Foreskin melanocyte (primary cell): ENCODE measurements at places on chromosomes 11 and 22.

- no peak for DNase-seq
These were observed 12.8 kb downstream of the PTPRJ start for GRCh38 chr11:47992959-47993820.

DNA sequence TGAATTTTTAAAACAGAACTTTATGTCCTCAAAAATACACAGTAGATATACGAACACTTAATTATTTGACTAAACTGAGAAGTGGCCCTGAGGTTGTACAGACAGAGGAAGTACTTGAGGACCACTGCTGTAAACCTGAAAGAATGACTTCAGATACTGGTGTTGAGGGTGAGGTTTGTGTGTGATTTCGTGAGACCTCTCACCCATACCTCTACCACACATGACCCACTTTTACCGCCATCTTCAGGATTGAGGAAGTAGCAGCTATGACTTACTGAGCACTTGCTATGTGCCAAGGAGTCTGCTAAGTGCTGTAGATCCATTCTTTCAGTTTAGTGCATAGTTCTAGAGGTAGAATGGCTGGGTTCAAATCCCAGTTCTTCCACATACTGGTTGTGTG is 21.9 kb downstream of the MMP13 start:
- no peak for DNase-seq

DNA sequence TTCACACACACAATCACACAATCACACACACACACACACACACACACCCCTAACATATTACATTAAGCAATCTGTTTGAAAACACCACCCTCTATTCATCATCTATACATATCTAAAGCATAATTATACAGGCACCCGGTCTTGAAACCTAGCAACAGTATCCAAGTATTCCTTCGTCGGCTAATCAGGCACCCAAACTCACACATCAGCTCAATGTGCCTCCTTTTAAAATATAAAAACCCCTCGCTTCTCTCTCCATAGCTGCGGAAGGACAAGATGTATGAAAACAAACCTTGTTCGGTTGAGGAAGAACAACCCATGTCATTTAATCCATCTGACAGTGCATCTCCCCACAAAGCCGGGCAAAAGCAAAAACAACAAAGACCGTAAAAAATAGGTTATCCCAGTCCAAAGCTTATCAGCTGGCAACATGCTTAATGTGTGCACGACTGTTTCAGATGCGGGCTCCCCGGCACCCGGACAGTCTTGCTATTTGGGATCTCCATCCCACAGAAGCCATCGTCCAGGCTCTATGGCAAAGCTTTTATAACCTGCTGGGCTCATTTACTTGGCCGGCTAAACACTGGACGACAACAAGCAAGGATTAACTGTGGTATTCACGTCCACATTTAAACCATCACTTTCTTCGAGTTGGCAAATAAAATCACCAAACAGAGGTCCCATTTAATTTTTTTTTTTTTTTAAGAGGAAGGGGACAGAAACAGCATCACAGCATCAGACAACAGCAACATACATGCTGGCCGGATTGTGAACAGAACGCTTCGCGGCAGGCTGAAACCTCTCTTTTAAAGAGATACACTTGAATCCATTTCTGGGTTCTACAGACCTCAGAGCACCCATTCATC is 365.5 kb downstream of the SHANK2 start:
- DNase-seq, result no peak

- no peak for DNase-seq
These were observed 39.9 kb upstream of the RAB1B start for GRCh38 chr11:66228521-66228920.

DNA sequence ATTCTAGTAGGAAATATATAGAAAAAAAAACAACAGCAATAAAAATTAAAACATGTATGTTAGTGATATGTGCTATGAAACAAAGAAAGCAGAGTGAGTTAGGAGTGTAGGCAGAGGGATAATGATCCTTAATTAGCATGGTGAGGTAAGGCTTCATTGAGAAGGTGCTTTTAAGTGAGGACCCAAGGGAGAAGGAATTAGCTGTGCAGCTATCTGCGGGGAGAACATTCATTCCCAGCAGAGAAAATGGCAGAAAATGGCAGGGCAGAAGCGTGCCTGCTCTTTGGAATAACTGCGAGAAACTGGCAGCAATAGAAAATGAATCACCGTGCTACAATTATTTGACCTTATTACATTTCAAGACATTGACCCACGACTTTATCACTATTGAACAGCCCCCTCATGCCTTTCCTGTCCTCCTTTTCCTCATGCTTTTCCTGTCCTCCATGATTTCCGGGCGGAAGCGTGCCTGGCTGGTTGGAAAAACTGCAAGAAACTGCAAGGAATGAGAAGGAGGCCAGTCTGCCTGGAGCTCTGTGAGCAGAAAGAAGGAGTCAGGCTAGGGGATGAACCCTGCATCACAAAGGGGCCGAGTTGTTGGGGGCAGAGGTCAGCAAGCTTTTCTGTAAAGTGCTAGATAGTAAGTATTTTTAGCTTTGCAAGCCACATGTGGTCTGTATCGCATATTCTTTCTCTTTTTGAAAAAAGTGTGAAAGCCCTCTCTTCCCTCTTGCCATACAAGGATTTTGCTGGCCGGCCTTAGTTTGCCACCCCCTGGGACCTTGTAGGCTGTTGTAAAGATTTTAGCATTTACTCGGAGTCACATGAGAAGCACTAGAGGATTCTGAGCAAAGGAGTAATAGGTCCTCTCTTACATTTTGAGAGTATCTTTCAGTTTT is 37.1 kb upstream of the SWAP70 start:
- no peak for DNase-seq

GRCh38 chr11:55658031-55658573 is 3.9 kb upstream of the OR4C6 start:
- DNase-seq, result no peak

GRCh38 chr11:118886681-118887111 is 3.0 kb downstream of the CXCR5 start:
- no peak for DNase-seq

DNA sequence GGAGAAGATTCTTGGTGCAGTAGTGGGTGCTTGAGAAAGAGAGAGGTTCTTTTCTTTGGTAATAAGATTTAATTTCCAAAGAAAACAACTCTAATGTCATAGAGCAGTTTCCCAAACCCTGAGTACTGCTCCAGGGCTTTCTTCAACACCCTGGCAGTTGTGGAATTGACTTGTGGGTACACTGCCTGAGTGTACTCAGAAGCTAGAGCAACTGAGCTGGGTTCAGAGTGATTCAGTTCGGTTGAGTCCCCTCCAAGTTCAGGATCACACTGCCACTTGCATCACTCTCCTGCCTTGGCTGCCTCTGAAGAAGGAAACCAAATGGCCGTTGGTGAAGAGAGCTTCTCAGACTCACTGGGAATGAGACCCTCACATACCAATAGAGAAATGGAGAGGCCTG is 5.3 kb downstream of the DMC1 start:
- no peak for DNase-seq

DNA sequence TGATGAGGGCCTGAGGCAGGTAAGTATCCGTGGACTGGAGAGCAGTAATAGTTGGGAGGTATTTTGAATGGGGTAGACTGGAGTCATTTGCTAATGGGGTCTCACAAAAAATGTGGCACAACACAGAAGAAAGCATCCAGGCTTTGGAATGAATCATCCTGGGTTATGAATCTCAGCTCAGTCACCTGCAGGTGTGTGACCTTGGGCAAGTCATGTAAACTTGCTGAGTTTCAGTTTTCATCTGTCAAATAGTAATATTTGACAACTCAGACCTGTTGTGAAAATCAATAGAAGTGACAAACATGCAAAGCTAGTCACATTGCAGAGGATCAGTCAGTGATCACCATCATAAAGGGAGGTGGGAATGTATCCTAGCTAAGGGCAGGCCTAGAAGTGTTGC is 232.0 kb upstream of the TENM4 start:
- no peak for DNase-seq

GRCh38 chr22:20431511-20432192 is 6.0 kb downstream of the SCARF2 start:
- DNase-seq, result no peak

DNA sequence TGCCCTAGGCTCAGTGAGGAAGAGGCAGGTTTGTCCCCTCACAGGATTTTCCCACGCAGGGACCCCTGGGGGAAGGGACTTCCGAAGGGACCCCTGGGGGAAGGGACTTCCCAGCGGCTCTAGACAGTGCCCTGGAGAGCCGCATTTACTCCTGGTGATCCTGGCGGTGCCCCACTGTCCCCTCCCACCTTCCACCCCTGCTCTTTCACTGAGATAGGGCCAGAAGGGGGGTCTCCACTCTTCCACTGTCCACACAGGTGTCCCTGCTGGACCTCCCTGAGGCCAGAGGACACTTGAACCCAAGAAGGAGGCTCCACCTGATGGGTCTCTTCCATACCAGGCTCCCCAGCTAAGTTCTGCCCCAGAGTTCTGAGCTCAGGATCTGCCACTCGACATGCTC is 1333.9 kb downstream of the BRD1 start:
- DNase-seq, result no peak

GRCh38 chr11:113974741-113975470 is at the start of gene HTR3A:
HTR3A (plus strand) TSS chr11:113975108; CDS start chr11:113975326, 218 bp downstream.
- DNase-seq, result no peak

DNA sequence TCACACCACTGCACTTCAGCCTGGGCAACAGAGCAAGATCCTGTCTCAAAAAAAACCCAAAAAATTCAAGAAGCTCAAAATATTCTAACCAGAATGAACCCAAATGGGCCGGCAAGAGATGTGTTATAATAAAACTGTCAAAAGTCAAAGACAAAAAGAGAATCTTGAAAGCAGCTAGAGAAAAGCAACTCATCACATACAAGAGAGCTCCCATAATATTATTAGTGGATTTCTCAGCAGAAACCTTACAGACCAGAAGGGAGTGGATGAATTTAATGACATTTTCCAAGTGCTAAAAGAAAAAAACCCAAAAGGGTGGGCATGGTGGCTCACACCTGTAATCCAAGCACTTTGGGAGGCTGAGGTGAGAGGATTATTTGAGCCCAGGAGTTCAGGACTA is 22.9 kb upstream of the HORMAD2 start:
- no peak for DNase-seq

DNA sequence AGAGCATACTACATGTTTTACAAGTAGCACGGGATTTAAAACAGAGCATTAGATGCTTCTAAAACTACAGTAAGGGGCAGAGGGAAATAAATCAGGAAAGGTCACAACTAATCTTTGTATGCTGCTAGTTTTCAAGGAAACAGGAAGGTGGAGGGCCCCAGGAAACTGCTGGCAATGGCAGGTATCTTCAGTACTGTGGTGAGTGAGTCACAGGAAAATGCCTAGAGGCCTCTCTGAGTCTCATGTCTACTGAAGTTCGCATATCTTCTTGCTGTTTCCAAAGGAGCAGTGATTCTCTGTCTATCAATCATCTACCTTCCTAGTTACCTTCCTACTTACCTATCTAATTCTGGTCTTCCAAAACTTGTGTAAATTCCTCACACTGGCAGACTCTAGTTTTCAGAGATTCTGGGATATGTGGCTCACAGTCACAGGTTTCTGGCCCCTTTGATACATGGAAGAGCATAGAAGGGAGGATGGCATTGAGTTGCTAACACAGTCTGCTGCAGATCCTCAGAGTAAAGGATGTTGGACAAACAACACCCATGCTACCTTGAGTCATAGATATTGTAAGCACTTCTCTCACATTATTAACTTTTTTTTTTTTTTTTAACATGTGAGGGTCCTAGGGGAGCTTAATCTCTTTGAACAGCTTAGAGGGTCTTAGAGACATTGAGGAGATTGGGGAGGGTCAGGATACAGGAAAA is 58.8 kb upstream of the SYN3 start:
- DNase-seq, result no peak

DNA sequence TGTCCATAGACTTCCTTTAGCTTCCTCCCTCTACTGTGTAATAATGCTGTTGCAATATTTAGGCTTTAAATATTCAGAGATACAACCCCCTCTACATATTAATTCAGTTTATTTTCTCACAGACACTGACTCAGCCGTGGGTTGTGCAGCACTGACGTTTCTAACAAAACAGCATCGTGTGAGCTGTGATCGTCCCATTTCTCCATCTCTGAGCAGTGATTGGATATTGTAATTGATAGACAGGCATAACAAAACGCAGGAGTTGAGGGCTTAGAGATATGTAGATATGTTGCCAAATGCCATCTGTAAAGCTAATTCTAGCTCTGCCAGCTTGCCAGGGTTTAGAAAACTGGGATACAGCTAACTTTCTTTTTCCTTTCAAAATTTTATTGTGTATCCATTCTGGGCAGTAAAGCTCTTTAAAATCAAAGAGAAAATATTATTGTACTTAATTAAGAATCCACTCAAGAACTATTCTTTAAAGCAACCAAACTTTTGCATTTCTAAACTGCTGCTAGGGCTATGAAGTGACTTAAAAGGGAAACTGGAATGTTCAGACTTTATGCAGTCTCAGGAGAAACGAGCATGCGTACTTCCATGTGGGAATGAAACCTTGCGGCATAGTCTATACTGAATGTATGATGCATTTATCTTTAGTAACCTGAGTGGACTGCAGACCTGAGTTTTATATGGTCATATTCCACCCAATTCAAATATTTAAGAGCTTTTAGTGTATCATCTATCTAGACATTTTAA is 22.7 kb downstream of the BTBD10 start:
- peak; percentile 66 for DNase-seq

DNA sequence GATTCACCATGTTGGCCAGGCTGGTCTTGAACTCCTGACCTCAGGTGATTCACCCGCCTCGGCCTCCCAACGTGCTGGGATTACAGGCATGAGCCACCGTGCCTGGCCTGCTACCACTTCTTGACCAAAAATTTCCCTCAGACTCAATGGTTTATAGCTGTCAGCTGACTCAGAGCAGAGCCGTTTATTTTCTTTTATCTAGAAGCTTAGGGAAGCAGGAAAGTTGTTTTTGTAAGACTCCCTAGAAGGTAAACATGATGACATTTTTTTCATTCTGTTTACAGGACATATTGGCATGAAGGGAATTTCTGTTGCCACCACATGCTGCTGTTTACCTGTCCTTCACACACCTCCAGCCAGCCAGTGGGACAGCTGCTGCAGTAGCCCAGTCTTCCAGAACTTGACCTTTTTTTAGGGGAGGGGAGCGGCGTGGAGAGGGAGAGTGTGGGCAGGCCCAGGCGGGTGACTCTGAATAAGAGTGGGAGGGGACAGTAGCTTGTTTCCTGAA is 56.1 kb upstream of the PTPRJ start:
- no peak for DNase-seq

GRCh38 chr11:28228196-28228895 is 120.2 kb downstream of the METTL15 start:
- DNase-seq, result no peak

GRCh38 chr22:22318723-22319465 is 74.3 kb downstream of the VPREB1 start:
- no peak for DNase-seq

DNA sequence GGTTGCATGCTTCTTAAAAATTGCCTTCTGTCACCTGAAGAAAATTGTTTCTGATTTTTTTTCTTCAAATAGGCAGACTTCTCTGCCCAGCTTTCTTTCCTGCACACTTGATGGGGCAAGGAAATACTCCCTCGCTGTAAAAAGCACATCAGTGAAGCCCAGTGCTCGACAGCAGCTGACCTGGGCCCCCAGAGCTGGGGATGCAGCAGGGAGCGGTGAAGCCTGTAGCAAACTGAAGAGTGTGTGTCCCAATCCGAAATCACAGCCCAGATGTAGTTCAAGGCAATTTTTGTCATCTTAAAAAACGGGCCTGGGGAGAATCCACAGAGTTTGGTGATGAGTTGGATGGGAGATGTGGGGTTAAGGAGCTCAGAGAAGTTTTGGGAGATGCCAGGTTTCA is 27.0 kb upstream of the MPPED1 start:
- no peak for DNase-seq
